Large intestine (tissue), 12 donors: ENCODE measurements at places on chromosomes 5 and 9. TPM values are rescaled to one million over a fixed set of nuclear protein-coding genes. Genes with fewer than 3 reads are reported as not detected.

DNA sequence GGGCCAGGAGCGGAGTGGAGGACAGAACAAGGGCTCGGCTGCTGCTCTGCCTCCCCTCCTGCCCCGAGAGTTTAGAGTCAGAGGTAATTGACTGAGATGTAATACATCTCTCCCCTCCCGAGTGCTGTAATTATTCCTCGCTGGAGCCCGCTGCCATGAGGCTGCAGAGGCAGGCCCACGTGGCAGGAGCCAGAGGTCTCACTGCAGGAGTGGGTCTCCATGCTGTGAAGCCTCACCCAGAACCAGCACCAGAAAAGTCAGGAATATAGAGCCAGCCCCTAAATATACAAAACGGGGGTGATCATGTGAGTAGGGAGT lies 2.5 kb downstream of the FAM163B start:
- DNase-seq = no peak

DNA sequence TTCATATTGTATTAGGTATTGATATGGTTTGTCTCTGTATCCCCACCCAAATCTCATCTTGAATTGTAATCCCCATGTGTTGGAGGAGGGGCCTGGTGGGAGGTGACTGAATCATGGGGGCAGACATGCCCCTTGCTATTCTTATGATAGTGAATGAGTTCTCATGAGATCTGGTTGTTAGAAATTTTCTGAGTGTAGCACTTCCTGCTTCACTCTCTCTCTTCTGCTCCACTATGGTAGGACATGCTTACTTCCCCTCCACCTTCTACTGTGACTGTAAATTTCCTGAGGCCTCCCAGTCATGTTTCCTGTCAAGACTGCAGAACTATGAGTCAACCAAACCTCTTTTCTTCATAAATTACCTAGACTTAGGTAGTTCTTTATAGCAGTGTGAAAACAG lies 187.4 kb upstream of the SLC24A2 start:
- no peak for DNase-seq

- DNase-seq = no peak
Measured at GRCh38 chr5:157343842-157344790, 78.2 kb downstream of the CYFIP2 start.

DNA sequence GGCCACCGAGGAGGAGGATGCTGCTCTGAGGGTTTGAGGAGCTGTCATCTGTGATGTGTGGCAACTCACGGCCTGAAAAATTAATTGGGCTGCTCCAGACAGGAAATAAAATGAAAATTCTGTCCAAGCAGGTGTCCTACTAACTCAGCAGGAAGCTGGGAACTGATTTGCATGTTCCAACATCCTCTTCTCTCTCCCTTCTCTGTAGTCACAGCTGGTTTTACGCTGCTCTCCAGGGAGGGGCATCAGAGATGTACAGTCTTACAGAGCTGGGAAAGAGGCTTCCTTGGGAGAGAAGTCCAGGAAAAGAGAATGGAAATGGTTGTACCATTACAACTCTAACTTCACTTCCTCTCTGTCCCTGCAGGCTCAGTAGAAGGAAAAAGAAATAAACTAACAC lies 24.2 kb upstream of the SIL1 start:
- no peak for DNase-seq

DNA sequence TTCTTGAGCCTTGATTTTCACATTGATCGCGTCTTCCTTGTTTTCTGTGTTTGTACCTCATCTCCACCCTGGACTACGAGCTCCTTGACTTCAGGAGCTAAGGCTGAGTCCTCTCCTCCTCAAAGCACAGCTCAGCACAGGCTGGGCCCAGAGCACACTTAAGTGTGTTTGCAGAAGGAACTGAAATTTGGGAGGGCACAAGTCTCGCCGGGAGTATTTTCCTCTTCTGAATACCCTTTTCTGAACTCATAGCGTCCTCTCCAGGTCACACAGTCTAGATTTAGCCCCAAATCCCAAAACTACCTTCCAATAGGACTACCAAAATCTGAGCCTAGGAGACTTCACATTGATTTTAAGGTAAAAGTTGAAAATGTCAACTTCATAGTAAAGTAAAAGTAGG lies 41.6 kb downstream of the TSTD2 start:
- no peak for DNase-seq

DNA sequence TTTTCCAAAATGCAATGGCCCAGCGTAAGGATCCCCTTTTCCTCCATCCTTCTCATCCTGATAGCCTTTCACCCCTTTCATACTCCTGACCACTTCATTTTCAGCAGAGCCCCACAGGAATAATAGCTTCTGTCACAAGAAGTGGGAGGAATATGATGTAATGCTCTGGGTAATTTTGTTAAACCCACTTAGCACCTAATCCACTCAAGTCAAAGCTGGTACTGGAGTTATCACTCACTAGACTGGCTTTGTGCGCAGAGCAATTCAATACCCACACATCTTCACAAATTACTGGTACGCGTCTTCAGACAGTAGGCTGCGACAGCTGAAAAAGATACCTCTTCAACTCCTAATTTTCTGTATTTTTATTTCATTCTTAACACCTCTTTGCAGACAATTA lies 2232.8 kb upstream of the WWC1 start:
- no peak for DNase-seq

- no peak for DNase-seq
Measured at GRCh38 chr5:7801891-7802614, 48.9 kb downstream of the CFAP90 start.

GRCh38 chr9:18982262-18982620 lies 50.8 kb downstream of the SAXO1 start:
- no peak for DNase-seq

- no peak for DNase-seq
Measured at GRCh38 chr5:113387844-113388243, 46.9 kb downstream of the TSSK1B start.

DNA sequence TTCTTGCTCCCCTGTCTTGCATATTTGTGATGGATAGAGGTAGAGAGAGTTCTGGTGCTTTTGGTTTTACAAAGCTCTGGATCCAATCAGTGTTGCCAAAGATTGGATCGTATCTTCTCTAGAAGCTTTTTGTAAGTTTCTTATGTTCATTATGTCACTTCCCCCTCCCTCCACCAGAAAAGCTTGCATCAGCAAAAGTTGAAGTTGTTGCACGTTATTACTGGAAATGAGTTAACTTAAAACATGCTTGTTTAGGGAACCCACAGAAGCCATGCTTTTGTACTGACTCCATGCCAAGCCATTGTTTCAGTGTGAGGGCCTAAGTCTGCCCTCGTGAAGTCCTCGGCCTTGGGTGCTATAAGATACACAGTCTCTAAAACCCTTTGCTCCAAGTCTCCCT lies 186.5 kb downstream of the ERCC6L2 start:
- DNase-seq = no peak

GRCh38 chr9:89054865-89055495 lies 63.7 kb downstream of the S1PR3 start:
- DNase-seq = no peak

- DNase-seq = no peak
Measured at GRCh38 chr5:73158313-73158712, 14.7 kb upstream of the TMEM174 start.

DNA sequence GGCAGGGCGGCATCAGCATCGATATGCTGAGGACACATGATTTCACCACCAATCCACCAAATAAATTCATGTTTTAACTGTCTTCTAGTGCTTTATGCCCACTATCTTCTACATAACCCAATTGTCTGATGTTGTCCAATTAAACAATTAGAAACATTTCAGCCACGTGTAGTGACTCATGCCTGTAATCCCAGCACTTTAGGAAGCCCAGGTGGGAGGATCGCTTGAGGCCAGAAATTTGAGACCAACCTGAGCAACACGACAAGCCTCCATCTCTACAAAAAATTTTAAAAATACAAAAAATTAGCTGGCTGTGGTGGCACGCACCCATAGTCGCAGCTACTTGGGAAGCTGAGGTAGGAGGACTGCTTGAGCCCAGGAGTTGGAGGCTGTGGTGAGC lies 128.1 kb downstream of the MYO10 start:
- no peak for DNase-seq

- DNase-seq = peak; percentile 3
Measured at GRCh38 chr5:139705655-139706587, 57.8 kb downstream of the CXXC5 start.

DNA sequence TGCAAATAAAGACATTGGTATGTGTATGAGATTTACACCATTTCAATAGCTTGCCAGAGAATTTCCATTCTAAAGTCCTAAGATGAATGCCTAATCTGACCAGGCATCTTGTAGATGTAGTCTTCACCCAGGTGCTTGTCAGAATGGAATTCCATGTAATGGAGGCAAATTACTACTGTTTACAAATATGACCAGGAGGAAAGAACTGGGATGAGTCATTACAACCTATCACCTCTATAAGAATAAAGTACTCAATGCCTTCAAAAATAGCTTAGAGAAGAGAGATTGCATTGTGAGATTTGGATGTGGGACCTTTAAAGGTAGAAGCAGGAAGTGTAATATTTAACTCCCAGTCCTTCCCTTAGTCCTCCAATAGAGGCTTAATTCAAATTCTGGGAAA lies 507.0 kb upstream of the PTGER4 start:
- no peak for DNase-seq

DNA sequence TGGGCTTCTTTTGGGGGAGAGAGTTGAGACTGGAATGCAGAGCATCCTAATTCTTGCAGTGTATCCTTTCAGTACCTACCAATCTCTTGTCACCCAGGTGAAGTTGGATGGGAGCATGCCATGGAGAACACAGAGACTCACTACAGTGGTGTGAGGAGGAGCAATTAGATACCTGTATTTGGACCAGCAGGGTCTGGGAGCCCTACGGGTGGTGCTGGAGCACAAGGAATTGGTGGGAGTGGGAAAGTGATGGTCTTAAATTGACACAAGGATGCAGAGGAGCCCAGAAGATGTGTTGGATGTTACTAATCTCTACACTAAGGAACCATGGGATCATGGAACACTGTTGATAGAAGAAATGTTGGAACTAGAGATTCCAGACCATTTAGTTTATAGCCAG lies 212.7 kb downstream of the CHSY3 start:
- DNase-seq = no peak

- DNase-seq = no peak
Measured at GRCh38 chr5:147966326-147966725, 60.0 kb upstream of the C5orf46 start.

- DNase-seq = no peak
Measured at GRCh38 chr5:127649018-127649439, at the start of gene CTXN3. Gene CTXN3, plus strand, starts transcription at chr5:127649082. Its CDS starts 8,440 bp downstream, at chr5:127657522.

DNA sequence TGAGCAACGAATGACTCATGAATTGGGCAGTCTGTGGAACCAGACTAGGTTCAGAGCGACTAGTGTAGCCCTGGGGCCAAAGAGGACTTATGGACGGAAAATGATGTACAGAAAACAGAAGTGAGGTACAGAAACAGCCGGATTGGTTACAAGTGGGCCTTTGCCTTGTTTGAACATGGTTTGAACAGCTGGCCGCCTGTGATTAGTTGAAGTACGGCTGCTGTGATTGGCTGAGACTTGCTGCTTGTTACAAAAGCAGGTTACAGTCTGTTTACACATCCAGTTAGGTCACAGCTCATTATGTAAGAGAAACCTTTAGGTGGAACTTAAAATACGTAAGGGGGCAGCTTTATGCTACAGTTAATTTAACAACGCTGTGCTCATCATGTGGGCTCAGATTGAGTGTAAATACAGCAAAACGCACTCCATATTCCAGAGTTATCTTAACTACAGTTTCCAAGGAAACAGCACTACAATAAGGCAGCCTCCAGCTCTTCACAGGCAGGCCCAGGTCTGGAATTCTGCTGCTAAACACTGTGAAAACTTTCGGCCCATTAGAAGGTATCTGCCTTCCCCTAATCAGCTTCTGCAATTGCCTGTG lies 6.5 kb downstream of the AMACR start:
- peak; percentile 83 for DNase-seq

- DNase-seq = no peak
Measured at GRCh38 chr5:128632264-128632663, 94.2 kb upstream of the FBN2 start.

GRCh38 chr9:93114169-93114983 lies 18.4 kb downstream of the CARD19 start:
- no peak for DNase-seq

DNA sequence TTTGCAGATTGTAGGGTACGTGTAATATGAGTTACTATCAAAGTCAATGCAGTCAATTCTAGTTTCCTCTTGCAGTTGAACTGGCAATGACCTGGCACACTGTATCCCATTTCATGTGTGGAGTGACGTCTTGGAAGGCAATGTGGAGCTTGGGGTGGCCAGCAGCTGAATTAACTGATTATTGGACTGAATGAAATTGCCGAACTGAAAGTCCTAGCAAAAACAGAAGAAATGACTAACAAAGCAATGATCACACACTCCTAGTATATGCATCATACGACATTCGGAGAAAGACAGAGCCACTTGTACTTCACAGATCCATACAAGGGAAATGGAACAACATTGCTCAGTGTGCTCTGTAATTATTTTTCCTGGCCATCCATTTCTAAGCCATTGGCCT lies 259.1 kb upstream of the DAPK1 start:
- no peak for DNase-seq

DNA sequence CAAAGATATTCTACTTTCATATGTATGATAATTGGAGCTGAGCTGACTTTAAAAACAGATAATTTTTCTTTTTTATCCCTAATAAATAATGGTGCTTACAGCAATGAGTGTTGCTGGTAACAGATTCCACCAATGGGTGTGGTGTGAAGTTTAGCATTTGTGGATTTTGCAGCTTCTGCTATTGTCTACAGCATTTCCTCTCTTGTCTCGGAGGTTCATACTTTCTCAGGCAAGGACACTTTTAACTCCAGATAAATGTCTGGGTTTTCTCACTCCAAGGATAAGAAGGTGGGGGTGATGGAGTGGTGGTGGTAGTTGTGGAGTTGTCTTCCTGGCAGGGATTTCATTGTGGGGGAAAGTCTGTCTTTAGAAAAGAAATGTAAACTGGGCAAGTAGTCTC lies 120.0 kb upstream of the CDKN2B start:
- no peak for DNase-seq

DNA sequence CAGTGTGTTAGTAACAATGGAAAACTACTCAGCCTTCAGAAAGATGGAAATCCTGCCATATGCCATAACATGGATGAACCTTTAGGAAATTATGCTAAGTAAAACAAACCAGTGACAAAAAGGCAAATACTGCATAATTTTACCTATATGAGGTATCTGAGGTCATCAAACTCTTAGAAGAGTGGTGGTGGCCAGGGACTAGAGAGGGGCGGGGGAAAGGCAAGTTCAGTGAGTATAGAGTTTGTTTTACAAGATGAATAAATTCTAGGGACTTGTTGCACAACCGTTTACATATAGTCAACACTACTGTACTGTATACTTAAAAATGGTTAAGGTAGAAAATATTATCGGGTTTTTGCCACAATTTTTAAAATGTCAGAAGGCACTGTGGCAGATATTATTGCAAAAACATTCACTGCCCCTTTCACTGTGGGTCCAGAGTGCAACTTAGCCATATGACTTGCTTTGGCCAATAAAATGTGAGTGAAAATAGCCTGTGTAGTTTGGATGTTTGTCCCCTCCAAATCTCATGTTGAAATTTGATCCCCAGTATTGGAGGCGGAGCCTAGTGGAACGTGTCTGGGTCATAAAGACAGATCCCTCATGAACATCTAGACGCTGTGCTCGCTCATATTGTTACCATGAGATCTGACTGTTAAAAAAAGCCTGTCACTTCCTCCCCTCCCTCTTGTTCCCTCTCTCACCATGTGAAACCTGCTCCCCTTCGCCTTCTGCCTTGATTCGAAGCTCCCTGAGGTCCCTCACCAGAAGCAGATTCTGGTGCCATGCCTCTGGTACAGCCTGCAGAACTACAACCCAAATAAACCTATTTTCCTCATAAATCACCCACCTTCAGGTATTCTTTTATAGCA lies 9.5 kb downstream of the ZNF367 start:
- DNase-seq = peak; percentile 59

- DNase-seq = no peak
Measured at GRCh38 chr9:121727295-121728020, 76.0 kb downstream of the DAB2IP start.

LRRC19 gene
- 83.7 TPM for polyA plus RNA-seq

NUDT12 gene
- 26.0 TPM for polyA plus RNA-seq

PKD2L2 gene
- polyA plus RNA-seq = 0.15 TPM

CARTPT gene
- 8.5 TPM for polyA plus RNA-seq

CCDC180 gene
- 7.5 TPM for polyA plus RNA-seq
